ENCODE measurements at places on chromosomes 13 and 19.
A peak's percentile ranks its signal among the peaks of the same experiment; 100 is the strongest.

DNA sequence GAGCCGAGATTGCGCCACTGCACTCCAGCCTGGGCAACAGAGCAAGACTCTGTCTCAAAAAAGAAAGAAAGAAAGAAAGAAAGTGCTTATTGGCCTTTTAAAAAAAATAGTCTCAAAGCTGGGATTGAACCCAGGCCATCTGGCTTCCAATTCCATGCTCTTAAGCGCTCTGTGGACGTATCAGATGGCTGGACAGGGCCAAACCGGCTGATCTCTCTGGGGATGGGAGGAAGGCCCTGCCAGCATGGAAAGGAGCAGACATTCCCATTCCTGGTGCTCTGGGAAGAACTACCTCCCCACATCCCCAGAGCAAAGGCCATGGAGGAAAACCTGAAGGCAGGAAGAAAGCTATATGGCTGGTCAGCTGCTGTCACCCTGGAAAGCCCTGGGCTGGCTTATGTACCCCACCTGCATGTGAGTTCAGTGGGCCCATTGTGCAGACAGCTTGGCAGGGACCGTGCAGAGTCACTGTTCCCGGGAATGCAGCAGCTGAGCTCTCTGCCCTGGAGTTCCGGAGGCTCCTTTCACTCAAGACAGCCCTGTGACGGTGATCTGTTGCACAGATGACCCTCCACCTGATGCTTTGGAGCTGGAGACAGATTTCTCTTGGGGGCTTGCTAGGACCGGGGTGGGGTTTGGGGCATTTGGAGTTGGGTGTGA lies 84.3 kb downstream of the SIPA1L3 start:
- no peak for DNase-seq

DNA sequence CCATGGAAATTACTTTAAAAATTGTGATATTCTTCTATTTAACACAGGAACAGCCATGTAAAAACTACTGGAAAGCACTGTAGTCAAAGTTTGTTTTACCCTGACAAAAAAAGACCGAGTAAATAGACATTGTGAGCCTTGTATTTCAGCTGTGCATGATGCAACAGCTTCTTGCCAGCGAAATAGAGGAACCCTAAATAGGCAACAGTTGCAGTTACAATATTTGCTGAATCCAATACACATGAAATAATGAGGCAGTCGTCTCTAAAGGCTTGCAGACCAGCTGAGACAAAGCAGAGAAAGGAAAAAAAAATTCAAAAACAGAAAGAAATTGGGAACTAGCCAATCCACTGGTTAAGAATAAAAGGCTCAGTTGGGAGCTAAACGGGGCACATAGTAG lies 1001.1 kb downstream of the OLFM4 start:
- DNase-seq, result no peak

DNA sequence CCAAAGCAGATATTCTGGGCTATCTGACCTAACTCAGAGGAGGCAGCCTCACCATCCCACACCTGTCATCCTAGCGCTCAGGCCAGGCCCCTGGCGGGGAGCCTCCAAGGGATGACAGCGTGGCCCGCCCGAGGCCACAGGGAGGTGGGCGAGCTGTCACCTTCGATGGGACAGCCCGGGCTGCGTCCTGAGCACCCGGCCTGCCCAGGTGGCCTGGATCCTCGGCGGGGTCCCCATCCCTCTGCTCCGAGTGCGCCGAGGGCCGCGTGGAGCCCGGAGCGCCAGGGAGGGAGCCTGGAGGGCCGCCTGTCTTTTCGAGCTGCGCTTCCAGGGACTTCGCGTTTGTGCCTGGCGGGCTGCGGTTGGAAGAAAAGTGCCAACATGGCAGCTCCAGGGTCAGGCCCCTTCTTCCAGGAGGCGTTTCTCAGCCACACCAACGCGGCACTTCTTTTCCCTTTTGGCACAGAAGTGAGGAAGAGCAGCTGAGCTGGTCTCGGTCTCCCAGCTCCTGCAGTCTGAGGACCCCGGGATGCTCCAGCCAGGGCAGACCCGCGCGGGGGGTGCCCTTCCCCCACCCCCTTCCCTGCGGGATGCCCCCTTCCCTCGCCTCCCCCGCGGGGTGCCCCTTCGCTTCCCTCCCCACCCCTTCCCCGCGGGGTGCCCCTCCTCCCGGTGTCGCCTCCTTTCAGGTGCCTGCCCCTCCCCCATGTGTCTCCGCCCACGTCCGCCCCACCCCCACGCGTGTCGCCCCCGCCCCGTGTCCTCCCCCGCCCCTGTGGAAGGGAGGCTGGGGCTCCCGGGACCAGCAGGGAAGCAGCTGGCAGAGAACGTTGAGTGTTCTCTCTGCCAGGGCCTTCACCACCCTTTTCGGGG lies 42.3 kb downstream of the GJA3 start:
- peak; percentile 29 for DNase-seq

DNA sequence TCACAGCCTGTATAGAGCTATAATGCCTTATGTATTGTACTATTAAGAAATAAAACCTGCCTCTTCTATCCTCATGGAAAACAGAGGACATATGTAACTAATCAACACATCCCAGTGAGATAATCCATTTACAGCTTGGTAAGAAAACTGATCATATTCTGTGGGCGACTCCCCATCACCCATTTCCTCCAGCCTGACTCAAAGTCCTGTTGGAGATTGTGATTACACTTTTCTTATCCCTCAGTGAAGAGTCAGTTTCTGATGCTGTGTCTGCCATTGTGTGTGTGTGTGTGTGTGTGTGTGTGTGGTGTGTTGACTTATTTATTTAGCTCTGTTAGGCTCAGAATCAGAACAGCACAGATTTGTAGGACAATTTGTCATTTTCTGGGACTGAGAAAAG lies 212.8 kb downstream of the FGF9 start:
- no peak for DNase-seq

GRCh38 chr13:26855921-26856320 lies 95.3 kb upstream of the GPR12 start:
- DNase-seq, result no peak

DNA sequence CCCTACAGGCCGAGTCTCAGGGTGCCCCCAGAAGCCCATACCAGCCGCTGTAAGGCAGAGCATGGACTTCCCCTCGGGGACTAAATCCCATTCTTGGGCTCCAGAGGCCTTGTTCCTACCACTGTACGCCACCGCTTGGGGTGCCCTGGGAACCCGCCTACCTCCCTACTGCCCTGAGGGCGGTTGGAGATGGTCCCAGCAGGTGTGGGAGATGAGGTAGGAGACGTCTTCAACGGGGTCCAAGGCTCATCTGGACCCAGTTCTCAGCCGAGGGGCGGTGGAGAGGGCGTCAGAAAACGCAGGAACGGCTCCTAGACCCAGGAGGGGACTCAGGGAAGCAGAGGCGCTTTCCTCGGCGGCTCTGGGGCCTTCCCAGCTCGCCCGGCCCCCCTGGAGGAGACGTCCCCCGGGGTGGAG lies 833 bp upstream of the ZIK1 start:
- DNase-seq, result no peak

GRCh38 chr13:105538346-105538745 lies 997.1 kb downstream of the EFNB2 start:
- no peak for DNase-seq

GRCh38 chr13:76378767-76379166 lies 507.4 kb downstream of the KCTD12 start:
- no peak for DNase-seq

DNA sequence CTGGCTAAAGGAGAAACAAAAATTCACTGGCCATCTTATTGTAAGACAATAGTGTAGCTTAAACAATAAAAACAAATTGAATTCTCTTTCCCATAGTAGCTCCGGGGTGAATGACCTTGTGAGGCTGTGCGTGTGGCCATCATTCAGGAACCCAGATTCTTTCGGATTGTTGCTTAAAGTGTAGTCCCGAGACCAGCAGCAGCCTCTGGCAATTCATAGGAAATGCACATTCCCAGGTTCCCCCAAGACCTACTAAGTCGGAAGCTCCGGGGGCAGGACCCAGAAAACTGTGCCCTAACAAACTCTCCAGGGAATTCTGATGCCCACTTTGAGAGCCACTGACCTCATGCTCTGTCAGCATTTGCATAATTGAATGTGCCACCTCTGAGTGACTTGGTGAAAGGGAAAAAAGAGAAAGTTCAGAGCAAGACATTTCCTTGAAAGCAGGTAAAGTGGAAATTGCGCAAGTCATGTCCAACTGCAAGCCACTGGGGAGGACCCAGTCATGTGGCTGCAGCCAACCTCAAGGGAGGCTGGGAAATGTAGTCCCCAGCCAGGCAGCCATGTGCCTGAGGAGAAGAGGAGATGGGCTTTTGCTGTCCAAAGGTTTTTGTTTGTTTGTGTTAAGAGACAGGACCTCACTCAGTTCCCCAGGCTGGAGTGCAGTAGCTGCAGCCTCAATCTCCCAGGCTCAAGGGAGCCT lies 50.7 kb upstream of the PNMA8B start:
- DNase-seq, result no peak

- DNase-seq, result no peak
Observed at GRCh38 chr13:77002590-77003190, 10.8 kb downstream of the CLN5 start.

DNA sequence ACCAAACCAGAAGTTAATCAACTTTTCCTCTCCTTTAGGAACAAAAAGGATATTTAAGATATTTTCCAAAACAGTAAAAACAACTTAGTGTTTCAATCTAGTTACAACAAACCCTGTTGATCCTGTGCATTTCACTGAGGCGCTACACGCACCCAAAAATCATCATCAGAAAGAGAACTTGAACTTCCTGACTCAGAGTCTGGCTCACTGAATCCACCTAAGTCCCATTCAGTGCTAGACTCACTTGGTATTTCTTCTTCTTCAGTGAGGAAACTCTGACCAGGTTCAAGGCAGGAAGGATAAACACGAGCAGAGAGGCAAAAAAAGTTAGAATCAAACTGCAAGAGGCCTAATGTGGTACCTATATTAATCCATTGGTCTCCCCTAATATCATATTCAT lies 2.2 kb downstream of the KBTBD6 start:
- no peak for DNase-seq

DNA sequence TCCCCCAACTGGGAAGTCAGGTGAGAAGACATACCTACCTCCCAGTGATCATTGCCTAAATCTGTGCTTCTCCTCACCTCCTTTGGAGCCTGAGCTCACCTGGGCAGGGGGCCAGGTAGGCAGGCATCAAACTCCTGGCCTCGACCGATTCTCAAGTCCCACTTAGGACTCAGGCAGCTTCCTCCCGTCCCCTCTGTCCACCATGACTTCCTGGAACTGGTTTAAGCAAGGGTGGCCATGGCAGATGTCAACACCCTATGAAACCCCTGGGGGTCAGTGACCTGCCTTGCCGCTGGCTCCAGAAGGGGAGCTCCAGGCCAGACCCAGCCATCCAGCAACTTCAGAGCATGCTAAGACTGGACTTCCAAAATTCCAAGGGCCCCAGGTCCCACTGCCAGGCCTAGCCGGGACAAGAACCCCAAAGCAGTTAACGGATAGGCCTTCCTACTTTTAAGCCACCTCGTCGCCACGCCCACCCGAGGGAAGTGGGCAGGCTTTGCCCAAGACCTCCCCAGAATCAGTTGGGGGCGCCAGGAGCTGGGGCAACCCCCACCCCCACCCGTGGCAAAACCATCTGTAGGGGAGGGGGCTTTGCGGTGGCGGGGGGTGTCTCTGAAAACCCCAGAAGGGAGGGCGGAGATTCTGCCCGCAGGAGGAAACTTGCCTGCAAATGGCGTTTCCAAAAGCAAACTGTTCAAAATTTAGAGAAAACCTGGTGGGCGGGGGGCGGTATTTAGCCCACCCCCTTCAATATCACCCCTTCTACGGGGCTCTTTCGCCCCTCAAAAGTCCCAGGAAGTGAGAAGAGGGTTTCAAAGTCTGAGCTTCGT lies 657 bp downstream of the PLIN3 start:
- DNase-seq, result peak; percentile 9

- no peak for DNase-seq
Observed at GRCh38 chr13:99741960-99742359, 229.6 kb downstream of the ZIC5 start.

GRCh38 chr13:25088562-25089221 lies 7.2 kb upstream of the PABPC3 start:
- DNase-seq, result no peak

DNA sequence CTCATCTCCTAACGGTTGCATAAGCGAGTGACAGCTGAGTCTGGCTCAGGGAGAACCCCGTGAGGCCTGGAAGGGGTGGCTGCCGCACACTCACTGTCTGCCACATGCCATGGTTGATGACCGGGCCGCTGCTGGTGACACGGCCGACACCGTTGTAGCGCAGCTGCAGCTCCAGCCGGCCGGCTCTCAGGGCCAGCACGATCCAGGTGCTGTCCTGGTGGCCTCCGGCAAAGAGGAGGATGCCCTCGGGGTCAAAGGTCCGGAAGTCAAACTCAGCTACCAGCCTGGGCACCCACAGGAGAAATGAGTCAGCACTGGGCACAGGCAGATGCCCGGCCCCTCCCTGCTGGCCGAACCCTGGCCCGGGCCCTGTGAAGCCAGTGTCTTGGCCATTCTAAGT lies 31.7 kb downstream of the GAS6 start:
- DNase-seq, result no peak

DNA sequence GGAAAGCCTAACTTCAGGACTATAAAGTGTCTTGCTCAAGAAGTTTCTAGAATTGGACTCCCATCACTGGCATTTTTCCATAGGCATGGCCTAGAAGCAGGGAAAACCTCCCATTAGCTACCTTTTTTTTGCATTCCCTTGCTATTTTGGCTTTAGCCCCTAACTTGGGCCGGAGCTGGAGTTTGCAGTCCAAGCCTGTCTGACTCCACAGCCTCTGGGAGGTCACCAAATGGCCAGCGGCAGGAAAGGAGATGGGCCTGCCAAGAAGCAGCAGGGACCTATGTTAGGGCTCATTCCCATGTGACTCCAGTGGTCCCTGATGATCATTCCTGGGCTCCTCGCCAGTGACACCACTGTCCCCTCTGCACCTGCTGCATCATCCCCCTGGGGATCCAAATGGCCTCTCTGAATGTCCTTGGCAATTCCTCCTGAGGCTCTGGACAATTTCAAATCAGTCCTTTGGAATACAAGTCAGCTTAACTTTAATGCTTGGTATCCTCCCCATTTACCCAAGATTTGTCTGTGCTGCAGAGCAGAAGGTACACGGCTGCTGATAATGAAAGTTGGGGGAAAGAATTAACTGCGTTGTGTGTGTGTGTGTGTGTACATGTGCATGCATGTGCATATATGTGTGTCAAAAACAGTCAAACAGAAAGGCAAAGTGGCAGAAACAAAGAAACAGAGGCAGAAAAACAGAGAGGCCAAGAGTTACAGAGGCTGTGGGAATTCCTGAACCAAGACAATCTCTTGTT lies 69.8 kb upstream of the SERP2 start:
- DNase-seq, result no peak

- DNase-seq, result no peak
Observed at GRCh38 chr19:29302002-29302928, 89.3 kb upstream of the UQCRFS1 start.

DNA sequence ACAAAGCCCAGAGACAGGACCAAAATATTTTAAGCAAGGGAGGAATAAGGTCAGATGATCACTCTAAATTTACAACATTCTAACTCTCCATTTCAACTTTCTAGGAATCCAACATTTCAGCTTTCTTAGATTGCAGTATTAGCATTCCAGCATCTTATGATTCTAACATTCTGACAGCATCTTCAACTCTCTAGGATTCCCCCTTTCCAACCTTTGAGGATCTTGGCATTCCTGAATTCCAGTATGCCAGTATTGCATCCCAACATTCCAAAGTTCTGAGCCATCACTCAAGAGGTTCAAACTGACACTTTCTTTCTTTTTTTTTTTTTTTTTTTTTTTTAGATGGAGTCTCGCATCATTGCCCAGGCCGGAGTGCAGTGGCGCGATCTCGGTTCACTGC lies 13.8 kb downstream of the TGFB1 start:
- DNase-seq, result no peak

All from stimulated activated CD8-positive, alpha-beta memory T cell treated with anti-CD3 and anti-CD28 coated beads, Interleukin-7, amount 100 ng/mL, for 1 hour (primary cell).